NCI-H2081 treated with DMSO at 0.1 percent for 48 hours (cell line): ENCODE measurements at places on chromosomes 13 and 19.

- DNase-seq = no peak
Observed at GRCh38 chr13:104414771-104415170, 1348.6 kb upstream of the SLC10A2 start.

DNA sequence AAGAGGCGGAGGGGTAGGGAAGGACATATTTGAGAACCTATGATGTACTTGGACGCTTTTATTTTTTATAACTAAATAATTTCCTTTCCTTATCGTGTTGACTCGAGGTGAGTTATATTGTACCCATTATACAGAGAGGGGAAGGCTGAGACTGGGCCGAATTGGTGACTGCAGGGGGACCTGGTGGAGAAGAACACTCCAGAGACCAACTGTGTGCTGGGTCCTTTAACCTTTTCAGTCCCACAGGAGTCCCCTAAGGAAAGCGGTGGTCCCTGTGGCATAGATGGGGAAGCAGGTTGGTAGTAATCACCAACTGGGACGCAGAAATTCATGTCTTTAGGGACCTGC is 633 bp downstream of the MYH14 start:
- no peak for DNase-seq

DNA sequence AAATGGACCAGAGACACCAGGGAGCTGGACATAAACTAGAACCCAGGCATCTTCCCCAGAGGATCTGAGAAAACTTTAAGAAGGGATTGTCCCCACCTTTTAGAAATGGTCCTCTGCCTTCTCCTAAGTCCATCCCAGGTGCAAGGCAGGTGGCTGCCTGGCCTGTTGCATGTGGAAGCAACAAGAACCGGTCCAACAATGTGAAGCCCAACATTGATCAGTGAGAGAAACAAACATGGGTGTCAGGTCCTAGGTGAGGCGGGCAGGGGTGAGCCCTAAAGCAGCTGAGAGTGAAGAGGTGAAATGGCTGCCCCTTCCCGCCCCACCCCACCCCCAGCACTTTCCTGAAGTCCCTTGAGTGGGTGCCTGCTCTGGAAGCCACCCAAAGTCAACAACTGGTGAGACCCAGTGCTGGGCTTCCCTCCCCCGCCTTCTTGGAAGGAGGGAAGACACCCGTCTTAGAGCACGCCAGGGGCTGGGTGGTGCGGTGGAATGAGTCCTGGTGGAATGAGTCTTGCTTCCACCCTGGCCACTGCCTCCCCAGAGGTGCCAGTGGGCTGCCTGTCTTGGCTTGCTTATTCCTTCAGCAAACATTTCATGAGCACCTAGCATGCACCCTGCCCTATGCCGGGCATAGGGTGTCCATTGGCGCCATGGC is 1.7 kb downstream of the AP1M1 start:
- no peak for DNase-seq

GRCh38 chr13:28047757-28048388 is 52.5 kb downstream of the FLT3 start:
- DNase-seq = no peak

- no peak for DNase-seq
Observed at GRCh38 chr13:75581874-75582640, 32.5 kb downstream of the UCHL3 start.

DNA sequence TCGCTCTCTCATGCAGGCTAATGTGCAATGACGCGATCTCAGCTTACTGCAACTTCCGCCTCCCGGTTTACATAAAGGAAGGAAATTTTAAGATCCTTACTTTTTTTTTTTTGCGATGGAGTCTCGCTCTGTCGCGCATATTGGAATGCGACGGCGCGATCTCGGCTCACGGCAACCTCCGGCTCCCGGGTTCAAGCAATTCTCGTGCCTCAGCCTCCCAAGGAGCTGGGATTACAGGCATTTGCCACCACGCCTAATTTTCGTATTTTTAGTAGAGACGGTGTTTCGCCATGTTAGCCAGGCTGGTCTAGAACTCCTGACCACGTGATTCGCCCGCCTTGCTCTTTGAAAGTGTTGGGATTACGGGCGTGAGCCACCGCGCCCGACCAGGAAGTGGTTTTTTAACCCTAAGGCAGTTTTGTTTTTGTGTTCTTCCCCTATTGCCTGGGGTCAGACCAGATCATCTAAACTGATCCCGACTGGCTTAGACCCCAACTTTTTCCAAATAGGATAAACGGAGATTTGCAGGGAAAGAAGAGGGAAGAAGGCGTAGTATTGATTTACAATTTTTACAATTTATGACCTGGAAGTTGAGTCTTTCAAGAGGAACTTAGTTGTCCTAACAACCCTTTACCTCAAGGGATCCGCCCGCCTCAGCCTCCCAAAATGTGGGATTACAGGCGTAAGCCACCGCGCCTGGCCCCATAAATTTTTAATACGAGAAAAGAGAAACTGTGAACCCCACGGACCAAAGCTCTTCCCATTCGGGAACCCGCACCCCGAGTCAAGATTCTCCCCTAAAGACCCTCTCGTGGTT is 142.0 kb downstream of the ZNF737 start:
- no peak for DNase-seq

DNA sequence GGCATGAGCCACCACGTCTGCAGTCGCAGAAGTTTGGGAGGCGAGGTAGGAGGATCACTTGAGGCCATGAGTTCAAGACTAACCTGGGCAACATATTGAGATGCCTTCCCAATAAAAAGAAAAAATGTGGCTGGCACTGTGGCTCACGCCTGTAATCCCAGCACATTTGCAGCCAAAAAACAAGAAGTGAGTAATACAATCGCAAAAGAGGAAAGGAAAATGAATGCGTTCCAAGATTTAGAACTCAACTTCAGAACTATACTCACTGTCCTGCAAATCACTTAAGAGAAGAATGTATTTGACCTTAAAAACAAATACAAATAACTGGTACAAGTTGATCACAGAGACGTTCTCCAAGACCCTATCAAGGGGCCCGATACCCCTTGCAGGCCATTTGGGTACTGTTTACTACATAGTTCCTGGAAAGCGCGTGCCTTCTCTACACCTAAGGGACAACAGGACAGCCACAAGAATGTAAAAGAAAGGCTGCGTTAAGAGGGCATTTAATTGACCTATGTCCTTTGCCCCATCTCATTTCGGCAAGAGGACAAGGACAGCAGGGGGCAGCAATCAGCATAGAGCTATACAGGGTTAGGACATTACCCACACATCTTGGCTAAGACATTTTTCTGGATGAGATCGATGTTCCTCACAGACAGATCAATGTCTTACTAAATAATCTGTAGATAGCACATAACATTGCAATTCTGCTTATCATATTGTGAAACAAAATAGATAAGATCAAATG is 41.3 kb downstream of the FLT3 start:
- no peak for DNase-seq
